ENCODE measurements at places on chromosomes 16 and 17.

- DNase-seq: no peak
Observed at GRCh38 chr17:9298135-9298534, 276.8 kb downstream of the NTN1 start.

- DNase-seq: no peak
Observed at GRCh38 chr17:46865100-46865499, 13.7 kb downstream of the WNT9B start.

DNA sequence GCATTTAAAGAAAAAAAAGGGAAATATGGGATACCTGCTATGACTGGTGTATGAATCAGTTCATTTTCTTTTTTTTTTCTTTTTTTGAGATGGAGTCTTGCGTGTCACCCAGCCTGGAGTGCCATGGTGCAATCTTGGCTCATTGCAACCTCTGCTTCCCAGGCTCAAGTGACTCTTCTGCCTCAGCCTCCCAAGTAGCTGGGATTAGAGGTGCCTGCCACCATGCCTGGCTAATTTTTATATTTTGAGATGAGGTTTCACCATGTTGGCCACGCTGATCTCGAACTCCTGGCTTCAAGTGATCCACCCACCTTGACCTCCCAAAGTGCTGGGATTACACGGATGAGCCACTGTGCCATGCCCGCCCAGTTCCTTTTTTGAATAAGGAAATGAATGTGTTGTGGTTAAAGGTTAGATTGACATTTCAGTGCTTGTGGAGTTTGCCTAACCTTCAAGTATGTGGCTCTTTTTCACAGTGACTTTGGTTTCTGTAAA lies 7.7 kb downstream of the HAPSTR1 start:
- no peak for DNase-seq

- no peak for DNase-seq
Observed at GRCh38 chr17:77506371-77506991, 365.7 kb downstream of the SEC14L1 start.
